Natural killer cell treated with Interleukin-12 subunit alpha and Interleukin-12 subunit beta and Interleukin-15 and Interleukin-18, amount 100 ng/mL, for 72 hours (primary cell): ENCODE measurements at places on chromosomes 16 and 17.

DNA sequence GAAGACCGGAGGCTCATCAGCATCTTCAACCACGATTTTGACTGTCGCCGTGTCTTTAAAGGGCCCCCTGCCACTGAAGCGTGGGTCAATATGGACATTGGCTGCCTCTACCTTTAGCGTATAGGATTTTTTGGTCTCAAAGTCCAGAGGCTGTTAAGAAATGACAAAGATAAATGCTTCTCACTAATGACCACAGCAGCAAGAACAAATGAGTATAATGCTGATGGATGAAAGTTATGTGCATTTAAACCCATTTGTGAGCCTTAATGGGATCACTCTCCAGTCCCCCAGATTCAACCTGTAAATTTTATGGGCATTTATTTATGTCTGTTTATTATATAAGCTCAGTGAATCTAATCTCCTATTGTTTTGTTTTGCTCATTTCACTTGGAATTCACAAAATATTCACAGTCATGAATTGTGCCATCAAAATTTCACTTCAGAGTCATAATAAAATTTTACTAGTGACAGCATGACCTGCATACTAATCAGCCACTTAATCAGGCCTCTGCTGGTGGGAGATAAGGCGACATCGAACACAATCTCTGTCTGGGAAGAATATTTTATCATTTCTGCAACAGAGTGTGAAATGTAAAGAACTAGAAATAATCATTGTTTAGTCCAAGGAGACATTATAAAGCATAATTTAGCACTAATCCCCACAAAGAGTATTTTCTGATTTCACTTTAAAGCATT lies 218.5 kb downstream of the CDH8 start:
- DNase-seq, result no peak

GRCh38 chr17:17638467-17638866 lies 42.8 kb upstream of the RAI1 start:
- DNase-seq, result no peak

GRCh38 chr17:74654742-74655141 lies 31.2 kb upstream of the CD300E start:
- DNase-seq, result no peak

DNA sequence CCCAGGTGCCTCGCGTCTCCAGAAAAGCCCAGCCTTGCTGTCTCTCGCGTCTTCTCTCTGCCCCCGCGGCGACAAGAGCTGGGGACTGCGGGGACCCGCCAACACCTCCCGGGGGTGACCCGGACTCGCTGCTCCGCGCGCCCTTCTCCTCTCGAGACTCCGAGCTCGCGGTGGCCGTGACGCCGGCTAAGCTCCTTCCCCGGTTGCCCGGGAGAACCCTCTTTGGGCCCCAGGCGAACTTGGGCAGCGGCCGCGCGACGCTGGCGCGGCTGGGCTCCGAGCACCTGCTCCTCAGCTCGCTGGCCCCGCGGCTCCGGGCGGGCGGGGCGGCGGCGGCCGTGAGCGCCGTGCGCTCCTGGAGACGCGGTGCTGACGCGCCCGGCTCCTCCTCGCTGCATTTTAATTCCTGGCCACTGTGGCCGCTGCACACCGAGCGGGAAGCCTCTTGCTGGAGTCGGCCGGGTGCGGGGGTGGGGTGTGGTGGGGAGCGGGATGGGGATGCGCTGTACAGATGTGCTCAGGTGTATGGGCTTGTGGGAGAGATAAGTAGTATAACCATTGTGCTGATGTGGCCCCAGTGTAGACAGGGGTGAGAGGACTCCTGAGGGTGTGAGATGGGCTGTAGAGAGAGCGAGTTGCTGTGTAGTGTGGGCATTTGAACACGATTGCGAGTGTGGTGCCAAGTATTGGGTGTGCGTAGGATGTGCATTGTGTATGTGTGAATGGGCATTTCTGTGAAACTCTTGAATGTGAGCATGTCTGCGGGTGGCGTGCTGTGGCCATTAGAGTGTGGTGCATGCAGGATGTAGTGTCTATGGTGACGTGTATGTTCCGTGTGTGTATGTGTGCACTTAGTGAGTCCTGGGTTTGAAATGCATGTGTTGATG lies at the start of gene ASIC2:
TSS of gene ASIC2 (minus strand) at position 315 of the 887 bp plus-strand sequence.
- DNase-seq, result no peak

- DNase-seq, result no peak
These were observed 81.4 kb upstream of the DYNLRB2 start for GRCh38 chr16:80459331-80459777.

GRCh38 chr17:3981455-3981854 lies 17.2 kb upstream of the ATP2A3 start:
- DNase-seq, result no peak

DNA sequence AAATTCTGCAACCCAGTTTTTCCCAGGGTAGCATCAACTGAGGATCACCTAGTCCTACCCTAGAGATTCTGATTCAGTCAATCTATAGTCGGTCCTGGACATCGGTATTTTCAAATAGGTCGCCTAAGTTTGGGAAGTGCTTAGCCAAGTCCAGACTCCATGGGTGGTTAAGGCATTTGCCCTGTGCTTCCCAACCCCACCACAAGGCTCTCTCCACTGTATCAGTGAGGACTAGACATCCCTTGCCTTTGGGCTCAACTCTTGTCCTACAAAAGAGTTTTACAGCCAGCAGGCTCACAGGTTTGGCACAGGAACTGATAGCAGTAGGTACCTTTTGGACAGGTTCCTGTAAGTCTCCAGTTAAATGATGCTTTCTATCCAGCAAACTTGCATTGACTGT lies 13.8 kb downstream of the HYDIN start:
- no peak for DNase-seq

DNA sequence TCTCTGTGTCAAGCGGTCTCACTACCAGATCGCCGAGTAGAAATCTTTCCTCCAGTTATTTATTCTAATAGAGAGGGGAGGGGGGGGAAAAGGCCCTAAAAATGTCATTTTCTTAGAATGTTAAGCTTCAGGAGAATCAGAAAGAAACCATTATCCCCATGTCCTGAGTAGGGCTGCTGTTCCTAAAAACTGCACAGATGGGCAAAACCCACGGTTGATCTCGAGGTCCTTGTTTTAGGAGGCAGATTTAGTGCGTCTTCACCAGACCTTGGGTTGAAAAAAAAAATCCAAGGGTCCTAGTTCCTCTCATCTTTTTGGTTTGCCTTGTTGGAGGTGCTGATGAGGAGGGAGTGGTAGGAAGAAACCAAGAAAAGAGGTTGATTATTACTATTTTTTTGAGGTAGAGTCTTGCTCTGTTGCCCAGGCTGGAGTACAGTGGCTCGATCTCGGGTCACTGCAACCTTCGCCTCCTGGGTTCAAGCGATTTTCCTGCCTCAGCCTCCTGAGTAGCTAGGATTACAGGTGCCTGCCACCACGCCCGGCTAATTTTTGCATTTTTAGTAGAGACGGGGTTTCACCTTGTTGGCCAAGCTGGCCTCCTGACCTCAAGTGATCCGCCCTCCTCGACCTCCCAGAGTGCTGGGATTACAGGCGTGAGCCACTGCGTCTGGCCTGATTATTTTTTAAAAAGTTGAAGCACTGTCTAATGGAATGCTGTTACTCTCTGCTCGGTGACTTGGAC lies 1.4 kb downstream of the CBFB start:
- no peak for DNase-seq

DNA sequence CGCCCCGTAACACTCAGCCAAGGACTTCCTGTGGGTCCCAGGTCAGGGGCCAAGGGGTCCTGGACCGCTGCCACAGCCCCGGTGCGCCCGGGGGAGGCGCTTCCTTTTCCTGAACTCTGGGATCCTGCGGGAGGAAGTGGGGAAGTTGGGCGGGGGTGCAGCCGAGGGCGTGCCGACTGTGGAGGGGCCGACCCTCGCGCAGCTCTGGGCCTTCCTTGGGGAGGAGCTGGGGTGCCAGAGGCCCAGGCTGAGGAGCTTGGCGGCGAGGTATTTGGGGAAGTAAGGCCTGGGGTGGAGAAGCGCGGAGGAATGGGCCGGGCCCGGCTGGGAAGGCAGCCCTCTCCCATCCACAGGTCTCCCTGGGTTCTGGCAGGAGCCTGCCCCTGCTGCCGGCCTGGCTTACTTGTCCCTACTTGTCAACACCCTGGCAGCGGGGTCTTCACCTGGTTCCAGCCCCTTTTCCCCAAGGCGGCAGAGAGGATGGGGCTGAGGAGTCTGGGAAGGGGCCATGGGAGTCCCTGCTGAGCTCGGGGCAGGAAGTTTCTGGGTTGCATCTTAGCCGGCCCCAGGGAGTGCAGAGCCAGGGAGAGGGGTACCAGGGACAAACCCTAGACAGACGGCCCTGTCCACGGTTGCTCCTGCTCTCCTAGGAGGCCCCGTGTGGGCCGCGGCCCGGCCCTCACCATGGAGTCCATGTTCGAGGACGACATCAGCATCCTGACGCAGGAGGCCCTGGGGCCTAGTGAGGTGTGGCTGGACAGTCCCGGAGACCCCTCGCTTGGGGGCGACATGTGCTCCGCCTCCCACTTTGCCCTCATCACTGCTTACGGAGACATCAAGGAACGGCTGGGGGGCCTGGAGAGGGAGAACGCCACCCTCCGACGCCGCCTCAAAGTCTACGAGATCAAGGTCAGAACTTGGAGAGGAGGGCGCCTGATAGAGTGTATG lies 1.7 kb downstream of the TBKBP1 start:
- no peak for DNase-seq

GRCh38 chr16:17748044-17748719 lies 277.4 kb upstream of the XYLT1 start:
- no peak for DNase-seq

DNA sequence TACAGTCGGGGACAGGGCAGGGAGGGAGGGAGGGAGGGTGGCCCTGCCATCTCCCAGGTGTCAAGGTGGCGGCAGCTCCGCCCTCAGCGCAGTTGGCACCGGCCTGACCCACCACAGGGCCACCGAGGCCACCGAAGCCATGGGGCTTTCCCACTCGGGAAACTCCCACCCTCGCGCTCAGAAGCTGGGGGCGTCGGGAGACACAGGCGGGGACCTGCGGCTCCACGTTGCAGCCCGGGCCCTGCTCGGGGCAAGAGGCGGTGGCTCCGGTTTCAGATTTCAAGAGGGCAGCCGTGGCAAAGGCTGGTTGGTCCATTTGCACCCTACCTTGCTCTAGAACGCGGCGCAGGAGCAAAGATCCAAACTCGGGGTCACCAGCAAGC lies 544 bp downstream of the CYB561 start:
- peak; percentile 72 for DNase-seq

DNA sequence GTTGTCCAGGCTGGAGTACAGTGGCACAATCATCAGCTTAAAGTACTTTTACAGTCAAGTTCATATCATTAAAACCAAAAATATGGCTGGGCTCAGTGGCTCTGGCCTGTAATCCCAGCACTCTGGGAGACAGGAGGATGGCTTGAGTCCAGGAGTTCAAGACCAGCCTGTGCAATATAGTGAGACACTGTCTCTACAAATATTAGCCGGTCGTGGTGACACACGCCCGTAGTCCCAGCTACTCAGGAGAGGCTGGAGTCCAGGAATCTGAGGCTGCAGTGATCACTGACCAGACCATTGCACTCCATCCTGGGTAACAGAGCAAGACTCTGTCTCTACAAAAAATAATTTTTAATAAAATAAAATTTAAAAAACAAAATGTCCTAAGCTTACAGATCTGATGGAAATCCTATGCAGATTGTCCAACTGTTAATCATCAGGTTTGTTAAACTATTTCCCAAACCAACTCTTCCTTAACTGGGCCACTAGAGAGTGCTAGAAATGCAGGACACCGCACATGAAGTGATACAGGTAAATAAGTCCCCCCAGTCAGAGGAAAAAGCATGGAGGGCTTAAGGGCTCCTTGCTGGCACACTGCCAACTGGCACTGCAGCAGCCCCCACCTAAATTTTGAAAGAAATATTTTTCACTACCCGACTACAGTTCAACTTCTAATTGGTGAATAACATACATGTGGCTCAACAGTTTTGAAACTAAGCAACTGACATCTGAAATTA lies 2.8 kb downstream of the USP22 start:
- DNase-seq, result no peak

DNA sequence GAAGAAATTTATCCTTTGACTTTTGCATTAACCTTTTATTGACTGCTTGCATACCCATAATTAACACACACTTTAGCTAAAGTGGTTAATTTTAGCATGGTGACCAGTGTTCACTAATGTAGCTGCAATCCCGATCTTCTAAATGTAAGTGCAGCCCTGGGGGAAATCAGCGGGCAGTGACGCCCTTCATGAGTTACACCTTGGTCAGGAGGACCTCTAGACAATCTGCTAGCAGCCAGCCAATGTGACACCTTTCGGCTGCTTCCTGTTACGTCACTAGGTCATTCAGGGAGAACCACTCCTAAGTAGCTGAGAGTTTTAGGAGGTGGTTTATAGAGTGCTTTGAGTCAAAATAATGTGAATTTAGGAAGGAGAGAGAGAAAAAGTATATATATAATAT lies 180.5 kb downstream of the IRX3 start:
- DNase-seq, result no peak

DNA sequence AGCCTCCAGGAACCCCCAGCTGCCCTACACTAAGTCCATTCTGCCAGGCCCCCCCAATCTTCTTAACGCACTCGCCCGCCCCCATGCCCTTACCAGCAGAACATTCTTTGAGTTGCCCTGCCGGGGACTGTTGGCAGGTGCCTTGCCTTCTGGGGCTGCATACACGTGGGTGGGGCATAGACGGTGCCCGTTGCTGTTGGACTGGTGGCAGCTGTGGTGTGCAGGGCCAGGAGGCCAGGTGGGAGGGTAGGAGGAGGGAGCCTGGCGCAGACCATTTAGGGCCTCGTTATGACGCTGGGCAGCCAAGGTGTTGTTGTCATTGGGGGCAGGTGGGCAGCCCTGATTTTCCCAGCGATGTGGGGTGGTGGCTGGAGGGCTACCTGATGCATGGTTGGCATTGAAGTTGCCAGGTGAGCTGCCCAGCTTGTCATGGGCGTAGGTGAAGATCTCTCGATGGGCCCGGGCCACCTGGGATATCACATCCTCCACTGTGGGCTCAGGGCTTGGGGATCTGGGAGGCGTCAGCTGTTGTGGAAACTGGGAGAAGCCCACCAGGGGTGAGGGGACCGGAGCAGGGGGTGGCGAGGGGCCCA lies 4.9 kb downstream of the NR1D1 start:
- DNase-seq, result no peak

GRCh38 chr17:65626451-65626850 lies 65.0 kb upstream of the AXIN2 start:
- no peak for DNase-seq

DNA sequence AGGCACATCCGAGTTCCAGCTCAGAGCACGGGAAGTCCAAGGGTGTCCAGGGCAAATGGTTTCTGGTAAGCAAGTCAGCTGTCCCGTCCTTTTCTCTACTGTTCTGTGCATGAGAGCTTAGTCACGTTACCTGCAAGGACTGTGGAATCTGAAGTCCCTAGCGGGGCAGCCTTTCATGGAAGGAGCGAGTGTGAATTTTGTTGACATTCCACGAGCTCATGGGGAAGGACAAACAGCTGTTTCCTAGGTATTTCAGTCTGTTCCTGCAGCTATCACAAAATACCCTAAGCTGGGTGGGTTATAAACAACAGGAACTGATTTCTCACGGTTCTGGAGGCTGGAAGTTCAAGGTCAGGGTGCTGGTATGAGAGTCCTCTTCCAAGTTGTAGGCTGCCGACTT lies 109.2 kb downstream of the SDR42E1 start:
- DNase-seq, result no peak

GRCh38 chr17:51853857-51854256 lies 304.7 kb downstream of the CA10 start:
- no peak for DNase-seq
